ENCODE measurements at places on chromosomes 6 and 20. TPM values are rescaled to one million over a fixed set of nuclear protein-coding genes. Genes with fewer than 3 reads are reported as not detected.

Gene CEP43
- total RNA-seq = 18.0 TPM

Gene RIN2
- 61.4 TPM for total RNA-seq

GRCh38 chr20:34426026-34426425, 63.0 kb downstream of the ITCH start:
- H3K27me3 ChIP-seq = no peaks in the 10 kb centered on the region
- H3K4me3 ChIP-seq = no peak overlapping the region
- peaks cover 5% of the 10 kb centered on the region for H3K36me3 ChIP-seq
- H3K4me1 ChIP-seq = no peaks in the 10 kb centered on the region
- H3K27ac ChIP-seq = no peak overlapping the region

Gene ALDH5A1
- total RNA-seq = 0.26 TPM

Gene PET117
- 13.9 TPM for total RNA-seq

- H3K4me1 ChIP-seq = peaks cover 4% of the 10 kb centered on the region
- no peaks in the 10 kb centered on the region for H3K27me3 ChIP-seq
- H3K27ac ChIP-seq = no peak overlapping the region
- no peaks in the 10 kb centered on the region for H3K36me3 ChIP-seq
Observed at GRCh38 chr20:50372770-50373088, 137.5 kb upstream of the PTPN1 start.

Gene CCDC167
- total RNA-seq = 12.8 TPM

Gene PTPRT
- total RNA-seq = not detected

Gene ABHD16B
- not detected for total RNA-seq

- H3K4me3 ChIP-seq = no peak overlapping the region
- no peak for DNase-seq
- H3K36me3 ChIP-seq = no peaks in the 10 kb centered on the region
- H3K4me1 ChIP-seq = no peaks in the 10 kb centered on the region
Observed at GRCh38 chr6:160329188-160329587, 19.0 kb upstream of the SLC22A3 start.

Gene FILIP1
- 0.33 TPM for total RNA-seq

DNA sequence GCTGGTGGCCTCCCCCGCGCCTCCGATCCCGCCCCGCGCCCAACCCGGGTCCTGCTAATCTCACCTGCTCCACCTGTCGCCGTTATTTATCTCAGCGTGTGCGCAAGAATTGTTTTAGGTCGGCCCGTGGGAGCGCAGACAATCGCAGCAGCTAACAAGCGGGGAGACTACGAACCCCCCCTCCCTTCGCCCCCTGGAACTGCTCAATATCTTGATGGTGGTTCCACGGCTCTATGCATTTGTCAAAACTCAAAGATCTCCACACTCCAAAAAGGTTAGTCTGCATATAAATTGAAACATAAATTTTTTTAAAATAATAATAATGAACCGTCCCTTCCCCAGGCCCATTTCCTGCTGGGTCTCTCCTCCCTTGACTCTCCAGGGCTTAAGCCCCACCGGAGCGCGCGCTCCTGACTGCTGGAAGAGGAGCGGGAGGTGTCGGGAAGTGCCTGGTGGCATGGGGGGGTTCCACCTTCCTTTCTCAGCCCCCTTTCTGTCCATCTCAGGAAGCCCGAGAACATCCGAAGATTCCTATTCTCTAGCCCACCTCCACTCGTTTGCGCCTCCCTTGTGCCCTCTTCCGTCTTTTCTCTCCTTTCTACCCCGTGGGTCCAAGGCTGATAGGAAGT, 1.6 kb upstream of the MDGA1 start:
- H3K27ac ChIP-seq = no peak overlapping the region
- H3K27me3 ChIP-seq = no peaks in the 10 kb centered on the region
- H3K36me3 ChIP-seq = no peaks in the 10 kb centered on the region

GRCh38 chr6:24882835-24883555, 52.8 kb downstream of the RIPOR2 start:
- no peak for DNase-seq
- H3K36me3 ChIP-seq = no peaks in the 10 kb centered on the region
- H3K27ac ChIP-seq = no peak overlapping the region
- no peak overlapping the region for H3K4me3 ChIP-seq

- no peak overlapping the region for H3K4me3 ChIP-seq
- H3K4me1 ChIP-seq = peaks cover 14% of the 10 kb centered on the region
- H3K27ac ChIP-seq = peak overlapping the region; percentile 79
- H3K36me3 ChIP-seq = no peaks in the 10 kb centered on the region
- no peaks in the 10 kb centered on the region for H3K27me3 ChIP-seq
Observed at GRCh38 chr20:17343656-17344452, 117.0 kb downstream of the PCSK2 start.

DNA sequence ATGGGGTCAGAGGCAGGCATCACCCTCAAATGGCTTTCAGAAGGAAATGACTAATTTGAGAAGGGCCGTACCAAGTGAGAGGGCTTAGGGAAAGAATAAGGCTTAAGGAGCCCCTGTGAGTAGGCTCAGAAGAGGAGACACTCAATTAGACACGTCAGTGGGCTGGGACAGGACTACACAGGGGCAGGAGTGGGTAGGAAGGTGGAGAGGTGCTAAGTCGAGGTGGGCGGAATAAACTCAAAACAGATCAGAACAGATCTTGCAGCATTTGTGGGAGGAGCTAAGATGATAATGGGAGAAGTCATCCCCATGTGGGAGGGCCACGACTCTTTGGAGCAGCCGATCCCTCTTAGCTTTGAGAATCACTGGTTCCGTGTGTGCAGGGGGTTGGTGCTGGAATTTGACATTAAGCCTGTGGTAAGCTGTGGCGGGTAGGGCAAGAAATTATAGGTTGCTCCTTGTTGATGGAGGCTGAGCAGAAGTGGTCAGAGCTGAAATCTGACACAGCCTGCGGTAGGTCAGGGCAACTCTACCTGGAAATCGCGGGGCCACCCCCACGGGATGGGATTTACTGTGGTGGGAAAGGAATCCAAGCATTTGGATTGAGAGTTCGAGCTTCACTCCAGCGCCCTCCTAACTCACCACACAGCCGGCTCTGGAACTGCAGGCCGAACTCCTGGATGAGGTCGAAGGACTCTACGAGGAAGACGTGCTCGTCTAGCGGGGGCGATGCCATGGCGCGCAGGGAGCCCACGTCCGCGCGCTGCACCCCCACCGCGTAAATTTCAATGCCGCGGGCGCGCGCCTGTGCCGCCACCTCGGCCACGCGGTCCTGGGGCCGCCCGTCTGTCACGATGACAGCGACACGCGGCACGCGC, 2.8 kb upstream of the RBPJL start:
- no peak overlapping the region for H3K27ac ChIP-seq
- H3K36me3 ChIP-seq = no peaks in the 10 kb centered on the region
- H3K4me3 ChIP-seq = no peak overlapping the region
- no peaks in the 10 kb centered on the region for H3K4me1 ChIP-seq
- peaks cover 9% of the 10 kb centered on the region for H3K27me3 ChIP-seq
- DNase-seq = no peak

Gene RAD21L1
- not detected for total RNA-seq

DNA sequence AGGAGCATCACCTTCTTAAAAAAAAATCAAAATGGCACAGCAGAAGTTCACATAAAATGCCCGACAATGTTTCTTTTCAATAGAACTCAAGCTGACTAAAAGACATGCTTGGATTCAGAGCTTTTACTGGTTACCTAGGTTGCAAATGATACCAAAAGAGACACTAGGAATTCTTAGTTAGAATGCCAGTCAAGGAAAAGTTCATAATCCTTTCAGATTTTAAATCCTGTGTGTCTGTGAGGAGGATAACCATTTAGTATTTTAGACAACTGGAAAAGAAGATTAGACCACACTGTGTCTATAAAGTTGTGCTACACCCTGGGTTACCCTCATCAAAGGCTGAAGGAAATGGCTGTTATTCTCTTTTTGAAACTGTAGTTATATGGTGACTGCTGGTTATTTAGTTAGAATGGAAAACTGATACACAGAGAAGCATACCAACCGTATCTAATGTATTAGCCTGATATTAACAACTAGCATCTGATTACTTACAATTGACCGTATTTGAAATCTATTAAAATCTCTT, 139.5 kb downstream of the GJA10 start:
- no peak overlapping the region for H3K27ac ChIP-seq
- no peaks in the 10 kb centered on the region for H3K4me1 ChIP-seq
- H3K4me3 ChIP-seq = no peak overlapping the region
- no peaks in the 10 kb centered on the region for H3K36me3 ChIP-seq

Gene GLP1R
- not detected for total RNA-seq

- no peaks in the 10 kb centered on the region for H3K27me3 ChIP-seq
- H3K4me3 ChIP-seq = no peak overlapping the region
- no peaks in the 10 kb centered on the region for H3K4me1 ChIP-seq
- peaks cover 2% of the 10 kb centered on the region for H3K36me3 ChIP-seq
- no peak for DNase-seq
Observed at GRCh38 chr20:18465536-18466200, 1.2 kb downstream of the DZANK1 start.

DNA sequence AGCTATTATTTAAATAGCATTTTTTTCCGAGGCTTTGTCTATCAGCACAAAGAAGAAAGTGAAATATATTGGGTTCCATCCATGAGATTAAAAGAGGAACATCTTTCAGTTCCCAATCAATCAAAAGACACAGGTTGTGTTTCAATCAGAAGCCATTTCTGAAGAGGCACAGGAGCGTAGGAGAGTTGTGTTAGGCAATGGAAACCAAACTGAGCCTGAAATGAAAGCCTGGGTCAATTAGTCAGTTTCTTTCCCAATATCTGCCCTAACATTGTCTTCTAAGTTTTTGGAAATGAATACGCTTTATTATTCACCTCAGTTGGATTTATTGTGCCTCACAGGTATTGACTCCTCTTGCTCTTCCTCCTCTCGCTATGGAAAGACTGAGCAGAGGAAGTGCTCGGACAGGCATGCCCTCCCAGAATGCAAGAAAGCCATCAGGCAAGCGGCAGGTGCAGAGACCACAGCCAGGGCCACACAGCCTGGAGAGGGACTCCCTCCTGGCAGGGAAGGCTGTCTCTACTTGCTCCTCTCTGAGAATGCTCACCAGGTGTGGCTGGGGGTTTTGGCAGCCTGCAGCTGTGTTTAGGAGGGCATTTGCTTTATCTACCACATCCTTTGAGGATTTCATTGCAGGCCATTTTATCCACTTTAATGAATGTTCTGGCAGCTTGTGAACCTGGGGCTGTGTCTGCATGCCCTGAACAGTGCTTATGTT, 100.8 kb upstream of the NEDD9 start:
- H3K36me3 ChIP-seq = no peaks in the 10 kb centered on the region
- H3K4me1 ChIP-seq = no peaks in the 10 kb centered on the region
- H3K27me3 ChIP-seq = no peaks in the 10 kb centered on the region
- DNase-seq = no peak
